ENCODE measurements at places on chromosomes 4 and X.

GRCh38 chr4:45438047-45438446 is 685.8 kb downstream of the GABRG1 start:
- DNase-seq = no peak

DNA sequence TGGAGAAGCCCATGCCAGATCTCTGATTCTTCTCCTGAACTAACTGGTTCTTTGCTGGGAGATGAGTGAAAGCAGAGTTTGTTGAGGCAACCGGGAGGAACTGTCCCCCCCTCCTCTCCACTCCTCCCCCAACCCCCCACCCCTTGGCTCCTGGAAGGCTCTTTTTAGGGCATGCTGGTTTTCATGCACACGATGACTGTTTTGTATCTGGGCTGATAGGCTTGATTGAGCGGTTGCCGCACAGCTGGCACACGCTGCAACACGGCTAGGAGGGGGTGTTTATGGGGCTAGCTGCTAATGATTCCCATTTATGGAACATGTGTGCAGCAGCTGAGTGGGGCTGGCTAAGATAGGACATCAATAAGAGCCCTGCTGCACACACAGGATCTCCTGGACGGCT is 137.2 kb downstream of the SMIM20 start:
- DNase-seq = no peak

DNA sequence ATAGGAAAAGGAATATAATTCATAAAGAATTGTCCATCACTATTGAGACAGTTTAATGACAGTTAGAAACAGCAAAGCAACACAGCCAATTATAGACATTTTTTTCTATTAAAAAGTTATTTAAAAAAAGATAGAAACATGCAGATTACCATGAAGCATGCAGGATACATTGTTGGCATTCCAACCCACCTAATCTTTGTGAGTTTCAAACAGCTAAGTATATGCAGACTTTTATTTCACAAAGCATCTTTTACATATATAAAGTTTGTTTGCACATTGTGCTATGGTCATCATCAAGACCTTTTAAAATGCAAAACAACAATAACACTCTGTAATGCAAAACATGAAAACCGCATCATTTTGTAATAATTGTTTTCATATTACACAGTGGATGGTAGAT is 125.9 kb upstream of the ETNPPL start:
- DNase-seq = no peak

GRCh38 chr4:113289766-113290165 is 240.3 kb downstream of the ANK2 start:
- DNase-seq = no peak

GRCh38 chr4:33883111-33883510 is 2361.2 kb downstream of the ARAP2 start:
- DNase-seq = no peak

DNA sequence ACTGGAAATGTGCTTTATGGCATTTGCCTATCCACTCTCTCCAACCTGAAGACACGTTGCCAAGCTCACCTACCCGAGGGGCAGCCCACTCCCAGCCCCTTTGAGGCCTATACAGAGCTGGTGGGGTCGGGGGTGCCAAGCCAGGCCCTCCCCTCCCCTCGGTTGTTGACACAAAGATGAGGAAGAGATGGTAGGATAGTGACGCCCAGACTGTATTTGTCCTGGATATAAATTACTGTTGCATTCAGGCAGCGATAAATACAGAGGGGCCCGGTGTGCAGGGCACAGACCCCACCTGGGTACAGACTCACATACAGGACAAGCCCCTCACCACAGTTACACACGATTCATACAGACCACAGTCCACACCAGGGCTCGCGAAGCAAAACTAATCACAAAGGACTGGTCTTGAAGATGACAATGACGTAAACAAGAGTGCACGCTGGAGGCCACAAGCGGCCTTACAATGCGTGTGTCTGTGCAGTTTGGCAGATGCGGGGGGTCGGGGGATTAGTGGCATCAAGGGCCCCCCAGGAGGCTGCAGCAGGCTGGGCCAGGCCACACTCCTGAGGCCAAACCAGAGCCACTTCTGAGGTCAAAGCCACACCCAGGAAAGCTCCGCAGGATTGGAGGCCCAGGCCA is 14.6 kb downstream of the DGKQ start:
- no peak for DNase-seq

DNA sequence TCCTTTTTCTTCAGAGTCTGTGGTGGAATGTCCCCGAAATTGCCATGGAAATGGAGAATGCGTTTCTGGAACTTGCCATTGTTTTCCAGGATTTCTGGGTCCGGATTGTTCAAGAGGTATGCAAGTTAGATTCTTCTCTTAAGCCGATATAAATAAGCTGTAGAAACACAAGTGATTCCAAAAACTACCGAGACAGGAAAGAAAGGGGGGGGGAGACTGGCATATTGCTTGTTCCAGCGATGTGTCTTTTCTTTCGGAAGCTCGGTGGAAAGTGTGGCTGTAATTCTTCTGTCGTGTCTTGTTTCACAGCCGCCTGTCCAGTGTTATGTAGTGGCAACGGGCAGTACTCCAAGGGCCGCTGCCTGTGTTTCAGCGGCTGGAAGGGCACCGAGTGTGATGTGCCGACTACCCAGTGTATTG is 236.9 kb downstream of the DCTD start:
- DNase-seq = no peak

DNA sequence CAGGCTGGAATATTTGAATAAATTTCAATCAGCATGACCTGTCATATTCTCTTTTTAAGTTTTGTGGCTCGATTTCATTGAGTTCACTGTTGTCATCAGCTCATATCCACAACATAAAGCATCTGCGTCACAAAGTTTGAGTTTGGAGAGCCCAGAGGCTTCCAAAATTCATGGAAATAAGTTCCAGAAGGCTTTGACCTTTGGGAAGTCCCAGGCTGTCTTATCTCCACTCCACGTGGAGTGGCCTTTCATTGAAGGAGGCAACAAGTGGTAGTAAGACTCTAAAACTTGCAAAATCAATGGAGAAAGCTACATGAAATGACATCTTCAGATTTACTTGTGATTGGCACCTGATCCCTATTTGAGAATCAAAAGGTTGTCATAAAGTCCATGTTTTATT is 54.1 kb upstream of the UNC5C start:
- DNase-seq = no peak

DNA sequence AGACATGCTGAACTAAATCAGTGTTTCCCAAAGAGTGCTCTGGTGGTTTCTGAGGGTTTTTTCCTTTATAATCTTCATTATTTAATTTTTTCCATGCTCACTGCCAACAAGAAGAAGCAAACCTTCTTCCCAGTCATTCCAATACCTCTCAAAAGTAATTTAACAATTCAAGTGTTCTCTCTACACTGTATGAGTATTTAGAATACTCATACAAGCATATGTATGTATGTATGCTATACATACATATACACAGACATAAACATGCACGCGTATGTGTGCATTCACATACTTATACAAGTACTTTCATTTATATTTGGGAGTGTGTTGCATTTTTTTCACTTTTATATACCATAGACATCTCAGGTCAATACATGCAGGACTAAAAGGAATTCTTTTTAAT is 54.3 kb upstream of the TXK start:
- no peak for DNase-seq

DNA sequence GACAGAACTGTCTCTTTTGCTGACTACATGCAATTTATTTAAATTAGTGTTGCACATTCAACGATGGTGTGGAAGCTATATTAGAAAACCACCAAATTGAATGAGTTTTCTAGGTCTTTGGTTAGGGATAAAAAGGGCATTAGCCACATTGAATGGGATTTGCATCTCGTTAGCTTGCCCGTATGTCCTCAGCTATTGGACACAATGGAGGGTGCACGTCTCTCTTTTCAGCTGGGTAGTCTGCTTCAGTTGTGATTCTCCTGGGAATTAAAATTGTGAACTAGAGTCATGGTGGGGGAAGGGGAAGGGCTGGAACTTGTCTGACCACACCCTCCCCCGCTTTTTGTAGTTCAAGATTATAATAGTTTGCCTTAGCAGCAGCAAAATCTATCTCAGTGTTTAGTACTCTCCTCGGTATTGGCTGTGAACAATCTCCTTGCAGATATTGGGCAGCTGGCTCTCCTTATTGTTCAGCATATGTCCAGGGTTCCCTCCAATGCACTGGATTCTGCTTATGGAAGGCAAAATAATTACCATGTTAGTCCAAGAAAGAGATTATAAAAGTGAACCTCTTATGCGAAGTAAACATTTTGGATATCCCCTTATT is 23.3 kb downstream of the TRIM2 start:
- no peak for DNase-seq

- DNase-seq = no peak
Measured at GRCh38 chr4:62881901-62882300, 1527.3 kb downstream of the TECRL start.

- no peak for DNase-seq
Measured at GRCh38 chr4:2515830-2516550, 20.5 kb upstream of the FAM193A start.

GRCh38 chr4:86233681-86234080 is 126.2 kb downstream of the MAPK10 start:
- DNase-seq = no peak

- no peak for DNase-seq
Measured at GRCh38 chrX:150983521-150984168, 510 bp downstream of the HMGB3 start.

GRCh38 chrX:122245175-122245574 is 938.9 kb upstream of the GRIA3 start:
- DNase-seq = no peak

GRCh38 chrX:31547816-31548215 is 476.0 kb upstream of the FTHL17 start:
- no peak for DNase-seq

DNA sequence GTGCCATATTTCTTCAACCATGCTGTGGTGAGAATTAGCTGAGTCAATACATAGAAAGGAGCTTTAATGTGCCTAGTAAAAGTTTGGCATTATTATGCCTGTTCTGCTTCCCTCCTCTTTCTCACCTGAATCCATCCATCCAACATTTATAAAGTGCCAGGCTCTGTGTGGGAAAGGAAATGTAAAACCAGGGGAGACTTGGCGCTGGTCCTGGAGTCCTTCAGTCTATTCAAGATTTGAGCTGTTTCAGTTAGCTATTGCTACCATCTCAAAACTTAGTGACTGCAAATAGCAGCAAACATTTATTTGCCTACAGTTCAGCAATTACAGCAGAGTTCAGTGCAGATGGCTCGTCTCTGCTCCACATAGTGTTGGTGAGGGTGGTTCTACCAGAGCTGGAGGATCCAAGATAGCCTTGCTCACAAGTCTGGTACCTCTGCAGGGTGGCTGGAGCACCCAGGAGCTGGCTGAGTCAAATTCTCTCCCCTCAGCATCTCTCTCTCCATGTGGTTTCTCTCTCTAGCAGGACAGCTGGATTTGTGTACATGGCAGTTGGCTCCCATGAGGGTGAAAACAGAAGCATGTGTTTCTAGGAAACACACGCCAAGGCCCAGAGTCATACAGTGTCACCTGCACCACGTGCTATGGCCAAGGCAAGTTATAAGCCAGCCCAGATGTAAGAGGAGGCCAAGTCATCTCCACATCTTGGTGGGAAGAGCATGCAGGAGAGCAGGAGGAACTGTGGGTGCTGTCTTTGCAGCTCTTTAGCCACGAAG is 77.3 kb downstream of the FHDC1 start:
- no peak for DNase-seq

DNA sequence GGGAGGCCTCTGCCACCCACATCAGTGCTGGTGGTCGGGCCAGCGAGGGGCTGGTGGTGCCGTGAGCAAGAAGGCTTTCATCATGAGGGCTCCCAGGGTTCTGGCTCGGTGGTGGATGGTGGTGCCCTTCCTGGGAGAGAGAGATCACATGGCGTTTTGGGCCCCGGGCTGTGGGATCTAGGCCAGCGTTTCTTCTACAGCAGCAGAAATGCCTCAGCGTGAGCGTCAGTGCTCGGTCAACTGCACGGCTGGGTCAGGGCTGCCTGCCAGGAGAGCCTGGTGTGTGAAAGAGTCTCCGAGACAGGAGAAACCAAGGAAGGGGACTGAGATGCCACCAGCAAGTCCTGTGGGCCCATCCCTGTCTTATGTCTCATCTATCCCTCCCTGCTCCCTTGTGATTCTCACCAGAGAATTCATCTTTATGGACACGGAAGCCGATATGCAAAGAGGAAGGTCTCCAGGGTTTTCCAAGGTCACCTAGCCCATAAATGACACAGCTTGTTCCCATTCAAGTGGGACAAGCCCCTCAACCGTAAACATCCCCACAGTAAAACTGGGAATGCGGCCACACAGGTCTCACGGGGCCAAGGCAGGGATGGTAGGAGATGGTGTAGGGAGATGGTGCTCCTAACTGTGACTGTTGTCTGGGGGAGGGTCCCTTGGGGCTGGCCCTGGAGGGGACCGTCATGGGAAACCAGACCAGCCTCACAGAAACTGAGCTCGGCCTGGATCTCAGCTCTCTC is 99.2 kb downstream of the SORCS2 start:
- no peak for DNase-seq

DNA sequence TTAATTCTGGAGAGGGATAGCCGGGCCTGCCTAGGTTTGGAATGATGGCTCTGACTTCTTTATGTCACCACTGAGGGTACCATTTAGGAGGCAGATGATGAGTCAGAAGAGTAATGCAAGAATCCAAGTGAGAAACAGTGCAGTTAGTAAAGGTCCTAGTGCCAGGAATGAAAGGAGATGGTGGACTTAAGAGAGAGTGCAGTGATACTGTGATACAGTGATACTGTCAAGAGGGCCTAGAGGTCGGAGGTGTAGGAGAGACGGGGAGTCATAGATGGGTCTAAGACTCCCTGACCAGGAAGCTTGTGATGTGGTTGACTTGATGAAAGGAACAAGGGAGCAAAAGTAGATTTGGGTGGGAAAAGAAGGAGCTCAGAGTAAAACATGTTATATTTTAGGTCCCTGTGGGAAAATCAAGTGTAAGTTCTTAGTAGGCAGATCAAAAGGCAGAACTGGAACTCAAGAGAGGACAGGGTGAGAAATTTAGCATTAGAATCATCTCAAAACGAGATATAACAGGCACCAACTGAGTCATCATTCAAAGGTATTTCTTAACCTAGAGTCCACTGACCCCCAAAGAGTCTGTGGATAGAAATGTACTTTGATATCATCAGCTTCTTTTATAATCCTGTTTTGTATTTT is 85.0 kb downstream of the NFKB1 start:
- DNase-seq = no peak

DNA sequence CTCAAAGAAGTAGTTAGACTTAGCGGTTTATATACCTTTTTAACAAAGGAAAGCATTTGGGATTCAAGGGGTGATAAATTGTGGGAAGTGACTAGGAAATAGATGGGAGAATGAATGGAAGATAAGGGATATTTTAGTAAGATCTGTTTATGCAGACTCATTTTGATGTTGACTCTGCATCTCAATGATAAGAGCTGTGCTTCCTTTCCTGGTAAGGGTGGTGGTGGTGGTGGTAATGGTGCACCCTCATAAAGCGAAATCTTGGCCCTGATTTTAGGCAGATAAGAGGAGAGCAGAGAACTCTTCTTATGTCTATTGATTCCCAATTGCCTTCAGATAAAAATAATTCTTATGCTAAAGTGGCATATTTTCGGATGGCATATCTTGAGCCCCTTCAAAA is 197.1 kb downstream of the SPRY1 start:
- no peak for DNase-seq

DNA sequence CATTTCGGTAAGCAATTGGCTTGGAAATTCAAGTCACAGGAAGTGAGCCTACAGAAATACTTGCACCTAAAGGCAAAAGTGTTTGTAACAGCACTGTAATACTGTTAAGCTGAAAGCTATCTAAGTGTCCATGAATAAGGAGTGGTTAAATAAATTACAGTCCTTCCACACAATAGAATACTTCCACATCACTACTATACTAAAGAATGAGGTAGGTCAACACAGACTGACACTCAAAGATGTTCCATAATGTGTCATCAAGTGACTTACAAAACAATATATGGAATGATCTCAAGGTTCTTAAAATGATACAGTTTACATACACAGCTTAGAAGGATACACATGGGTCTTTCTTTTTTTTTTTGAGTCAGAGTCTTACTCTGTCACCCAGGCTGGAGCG is 27.0 kb downstream of the SLC10A6 start:
- DNase-seq = no peak

Measured in NCI-H1105 treated with DMSO at 0.1 percent for 48 hours (cell line).